ENCODE measurements at places on chromosomes 1 and 21. TPM values are rescaled to one million over a fixed set of nuclear protein-coding genes. Genes with fewer than 3 reads are reported as not detected.
A peak's percentile ranks its signal among the peaks of the same experiment; 100 is the strongest.

SZRD1 gene
- 94.9 TPM for polyA plus RNA-seq

GRCh38 chr1:51664421-51665240 is 47.7 kb downstream of the OSBPL9 start:
- DNase-seq = no peak

DNA sequence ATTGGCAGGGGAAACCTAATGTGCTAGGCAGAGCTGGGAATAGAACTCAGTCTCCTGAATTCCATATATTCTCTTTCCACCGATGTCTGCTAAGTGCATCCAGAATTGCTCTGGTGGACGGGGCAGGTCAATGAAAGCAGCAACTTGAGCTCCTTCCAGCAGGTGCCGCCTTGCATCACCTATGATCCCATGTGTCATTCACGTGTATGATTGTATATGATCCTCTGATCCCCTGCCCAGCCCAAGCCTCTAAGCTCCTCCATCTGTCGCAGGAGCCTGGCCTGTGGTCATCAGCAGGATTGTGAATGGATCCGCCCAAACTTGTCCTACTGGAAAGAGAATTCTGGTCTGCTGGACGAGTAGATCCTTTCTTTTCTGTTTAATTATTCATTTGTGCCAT is 13.1 kb downstream of the ACTA1 start:
- no peak for DNase-seq

DNA sequence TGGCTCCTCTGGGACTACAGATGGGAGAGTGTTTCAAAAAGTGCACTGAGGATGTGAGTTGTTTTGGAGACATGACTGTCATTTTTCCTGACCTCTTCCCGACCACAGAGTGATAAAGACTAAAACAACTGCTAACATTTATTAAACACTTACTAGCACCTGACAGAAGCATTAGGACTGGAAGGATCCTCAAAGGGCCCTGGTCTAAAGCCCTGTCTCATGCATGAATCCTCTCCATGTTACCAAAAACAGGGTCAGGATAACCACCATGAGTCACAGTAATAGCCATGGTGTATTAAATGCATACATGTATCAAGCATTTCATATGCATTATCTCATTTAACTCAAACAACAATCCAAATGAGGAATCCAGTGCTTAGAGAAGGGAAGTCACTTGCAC is 11.5 kb downstream of the CYB5RL start:
- DNase-seq = no peak

GRCh38 chr21:45228171-45228641 is 59.5 kb downstream of the POFUT2 start:
- DNase-seq = peak; percentile 96

ZNF683 gene
- polyA plus RNA-seq = not detected

DNA sequence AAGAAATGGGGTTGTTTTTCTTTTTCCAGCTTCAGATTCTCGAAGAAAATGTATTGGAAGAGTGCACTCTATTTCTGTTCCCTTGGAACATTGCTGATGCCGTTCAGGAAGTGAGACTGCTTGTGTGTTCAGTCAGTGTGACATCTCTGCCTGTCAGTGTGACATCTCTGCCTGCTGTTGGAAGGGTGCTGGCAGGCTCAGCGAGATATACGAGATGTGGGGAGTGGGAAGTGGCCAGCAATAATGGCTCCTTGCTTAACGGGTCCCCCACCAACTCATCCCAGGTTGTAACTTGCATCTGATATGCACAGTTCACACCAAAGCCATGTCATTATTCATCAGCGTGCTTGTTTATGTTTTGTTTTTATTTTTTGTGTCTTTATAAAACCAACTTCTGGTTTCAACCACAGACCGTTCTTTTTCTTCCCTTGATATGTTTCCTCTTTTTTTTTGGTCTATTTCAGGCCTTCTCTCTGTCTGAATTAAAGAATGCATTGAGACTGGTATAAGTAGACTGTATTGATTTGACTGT is 145.4 kb downstream of the GALNT2 start:
- DNase-seq = no peak

OLFML2B gene
- polyA plus RNA-seq = 3.5 TPM

DNA sequence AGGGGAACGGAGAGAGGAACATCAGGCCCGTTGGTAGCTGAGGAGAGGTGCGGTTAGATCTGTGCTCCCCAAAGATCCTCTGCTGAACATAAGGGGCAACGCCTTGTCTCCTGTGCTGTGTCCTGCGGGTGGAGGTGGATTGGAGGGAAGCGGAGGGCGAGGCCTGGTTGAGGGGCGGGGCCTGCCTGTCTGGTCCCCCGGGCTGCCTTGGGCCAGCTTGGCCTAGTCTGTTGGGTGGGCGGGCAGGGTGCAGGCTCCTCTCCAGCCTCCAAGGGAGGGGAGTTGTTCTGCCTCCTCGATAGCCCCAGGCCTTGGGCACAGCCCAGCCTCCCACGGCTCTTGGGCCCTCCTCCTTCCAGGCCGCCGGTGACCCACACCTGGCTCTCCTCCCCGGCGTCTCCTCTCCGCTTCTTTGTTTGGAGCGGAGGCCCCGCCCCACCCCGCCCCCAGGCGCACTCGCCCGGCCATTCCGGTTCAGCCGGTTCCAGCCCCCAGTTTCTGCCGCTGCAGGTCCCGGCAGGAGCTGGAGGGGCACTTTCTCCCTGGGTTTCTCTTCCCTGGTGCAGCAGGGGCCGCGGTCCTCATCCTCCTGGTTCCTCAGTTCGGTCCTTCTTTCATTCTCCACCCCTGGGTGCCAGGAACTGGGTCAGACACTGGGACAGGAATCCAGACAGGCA is 19.4 kb downstream of the PTPRF start:
- no peak for DNase-seq

GRCh38 chr21:41215856-41216408 is 48.0 kb downstream of the BACE2 start:
- DNase-seq = no peak

GRCh38 chr1:159803956-159804689 is 2.0 kb downstream of the FCRL6 start:
- DNase-seq = no peak

DNA sequence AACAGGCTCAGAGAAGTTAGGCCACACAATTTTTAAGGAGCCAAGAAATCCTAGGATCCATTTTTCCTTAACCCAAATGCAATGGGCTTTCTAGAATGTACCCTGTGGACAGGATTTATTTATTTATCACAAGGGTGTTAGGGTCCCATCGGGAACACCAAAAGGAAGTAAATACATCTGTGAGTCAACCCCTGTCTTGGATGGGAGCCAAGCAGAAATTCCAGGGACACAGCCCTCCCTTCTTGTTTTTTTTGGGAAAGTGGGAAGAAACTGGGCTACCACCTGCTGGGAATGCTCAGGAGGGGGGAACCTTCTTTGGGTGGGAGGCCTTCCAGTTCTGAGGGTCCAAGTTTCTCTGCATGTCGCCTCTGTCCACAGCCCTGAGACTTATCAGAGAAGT is 1.3 kb downstream of the CRNN start:
- DNase-seq = no peak

ERICH3 gene
- not detected for polyA plus RNA-seq

POU3F1 gene
- not detected for polyA plus RNA-seq

ITPKB gene
- 1.4 TPM for polyA plus RNA-seq

DNA sequence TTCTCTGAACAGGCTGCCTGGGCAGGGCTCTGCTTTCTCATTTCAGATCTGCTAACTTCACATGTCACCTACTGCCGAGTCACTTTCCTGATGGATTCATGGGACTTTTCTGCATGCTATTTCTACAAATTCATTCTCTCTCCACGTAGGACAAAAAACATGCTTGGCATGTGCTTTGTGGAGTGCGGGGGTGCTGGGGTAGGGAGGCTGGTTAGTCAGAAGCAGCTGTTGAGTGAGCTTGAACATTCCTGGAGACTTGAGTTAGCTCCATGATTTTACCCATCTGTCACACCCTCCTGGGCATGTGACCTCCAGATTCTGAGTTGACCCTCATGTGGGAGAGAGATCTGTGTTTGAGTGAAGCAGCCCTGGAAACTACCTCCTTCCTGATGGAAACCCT is 71.4 kb downstream of the UCK2 start:
- peak; percentile 99 for DNase-seq

B3GALT2 gene
- polyA plus RNA-seq = 1.5 TPM

- no peak for DNase-seq
Measured at GRCh38 chr1:224696021-224696420, 79.9 kb downstream of the CNIH3 start.

- no peak for DNase-seq
Measured at GRCh38 chr1:67285780-67286488, 21.7 kb upstream of the IL12RB2 start.

ZNF697 gene
- 3.2 TPM for polyA plus RNA-seq

- DNase-seq = no peak
Measured at GRCh38 chr1:231940116-231940515, 313.5 kb downstream of the DISC1 start.

PLEKHN1 gene
- 0.48 TPM for polyA plus RNA-seq

PRKCZ gene
- polyA plus RNA-seq = 2.3 TPM

- DNase-seq = no peak
Measured at GRCh38 chr21:41090981-41091380, 77.0 kb upstream of the BACE2 start.

DNA sequence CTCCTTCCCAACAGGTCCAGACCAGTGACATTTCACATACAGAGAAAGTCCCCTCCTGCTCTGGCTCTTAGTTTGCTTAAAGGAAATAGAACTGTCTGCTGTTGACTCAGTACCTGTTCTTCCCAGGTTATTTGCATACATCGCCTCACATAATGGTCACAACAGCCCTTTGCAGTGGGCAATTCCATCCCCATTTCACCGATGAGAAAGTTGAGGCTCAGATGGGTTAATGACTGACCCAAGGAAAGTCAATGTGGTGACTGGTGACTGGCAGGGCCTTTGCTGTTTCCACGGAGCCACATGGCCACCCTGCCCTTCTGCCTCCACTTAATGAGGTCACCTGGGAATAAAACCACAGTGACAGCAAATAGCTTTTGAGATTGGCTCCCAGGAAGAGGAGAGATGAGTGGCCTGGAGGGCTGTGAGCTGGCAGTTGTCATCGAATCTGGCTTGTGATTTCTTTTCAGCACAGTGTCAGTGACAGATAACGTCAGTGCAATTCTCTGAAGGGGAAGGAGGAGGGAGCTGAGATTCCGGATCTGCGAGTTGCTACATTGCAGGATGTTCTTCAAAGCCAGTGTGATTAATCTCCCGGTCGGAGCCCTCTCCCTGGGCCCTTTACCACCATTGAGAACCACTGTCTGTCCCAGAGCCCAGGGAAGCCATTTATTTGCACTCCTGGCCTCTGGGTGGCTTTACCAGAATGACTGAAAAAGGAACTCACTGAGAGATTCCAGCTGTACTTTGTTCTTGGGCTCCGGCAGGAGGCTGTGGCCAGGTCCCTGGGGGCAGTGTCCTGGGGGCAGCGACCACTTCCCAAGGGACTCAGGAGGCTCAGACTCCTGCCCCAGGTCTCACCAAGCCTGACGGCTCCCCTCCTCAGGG is 117.2 kb downstream of the CNIH3 start:
- no peak for DNase-seq

DNA sequence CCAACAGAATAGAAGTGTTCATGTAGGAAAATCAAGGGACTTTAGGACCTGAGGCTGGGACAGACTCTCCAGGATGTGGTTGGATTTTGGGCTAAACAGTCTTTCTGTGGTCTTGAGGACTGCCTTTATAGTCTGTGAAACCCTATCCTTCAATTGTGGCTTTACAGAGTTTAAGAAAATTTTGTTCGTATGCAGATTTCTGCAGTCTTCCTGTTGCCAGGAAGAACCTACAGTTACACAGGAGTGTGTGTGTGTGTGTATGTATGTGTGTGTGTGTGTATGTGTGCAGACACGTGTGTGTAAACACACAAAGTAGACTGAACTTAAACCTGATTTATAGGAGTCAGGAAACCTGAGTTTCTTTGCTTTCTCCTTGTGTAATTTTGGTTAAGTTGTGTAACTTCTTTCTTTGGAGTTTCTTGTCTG is 22.8 kb downstream of the NEK7 start:
- DNase-seq = no peak

DNA sequence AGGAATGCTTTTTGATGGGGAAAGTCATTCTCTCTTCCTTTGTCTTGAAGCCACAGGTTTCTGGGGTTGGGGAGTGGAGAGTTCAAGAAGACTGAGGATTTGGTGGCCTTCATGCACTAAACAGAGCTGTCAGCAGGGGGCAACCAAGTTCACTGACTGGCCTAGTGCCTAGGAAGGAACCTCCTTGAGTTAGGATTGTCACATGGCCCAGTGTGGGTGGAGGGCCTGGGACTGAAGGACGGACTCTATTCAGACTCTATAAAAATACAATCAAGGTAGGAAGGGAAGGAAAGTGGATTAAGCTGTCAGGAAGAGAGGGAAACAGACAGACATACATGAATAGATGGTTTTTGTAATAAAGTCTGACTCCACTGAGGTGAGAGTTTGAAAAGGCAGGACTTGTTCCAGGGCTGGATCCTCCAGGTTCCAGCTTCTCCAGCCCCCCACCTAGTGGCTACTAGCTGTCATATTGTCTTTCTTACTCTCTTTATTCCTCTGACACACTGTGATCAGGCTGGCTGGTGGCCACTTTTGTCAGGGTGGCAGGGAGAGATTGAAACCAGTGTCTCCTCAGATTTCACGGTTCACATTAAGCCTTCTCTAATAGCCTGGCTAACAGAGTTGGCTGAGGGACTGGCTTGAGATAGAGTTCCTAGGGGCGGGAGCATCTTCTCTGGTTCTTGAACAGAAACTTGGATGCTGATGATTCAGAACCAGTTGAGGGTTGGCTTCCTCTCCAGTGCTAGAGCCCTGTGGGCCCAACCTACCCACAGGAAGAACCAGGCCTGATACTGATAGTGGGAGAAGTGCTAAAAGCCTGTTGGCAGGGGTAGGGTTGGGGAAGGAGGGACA is 4.1 kb upstream of the SH3BGRL3 start:
- DNase-seq = peak; percentile 93

DNA sequence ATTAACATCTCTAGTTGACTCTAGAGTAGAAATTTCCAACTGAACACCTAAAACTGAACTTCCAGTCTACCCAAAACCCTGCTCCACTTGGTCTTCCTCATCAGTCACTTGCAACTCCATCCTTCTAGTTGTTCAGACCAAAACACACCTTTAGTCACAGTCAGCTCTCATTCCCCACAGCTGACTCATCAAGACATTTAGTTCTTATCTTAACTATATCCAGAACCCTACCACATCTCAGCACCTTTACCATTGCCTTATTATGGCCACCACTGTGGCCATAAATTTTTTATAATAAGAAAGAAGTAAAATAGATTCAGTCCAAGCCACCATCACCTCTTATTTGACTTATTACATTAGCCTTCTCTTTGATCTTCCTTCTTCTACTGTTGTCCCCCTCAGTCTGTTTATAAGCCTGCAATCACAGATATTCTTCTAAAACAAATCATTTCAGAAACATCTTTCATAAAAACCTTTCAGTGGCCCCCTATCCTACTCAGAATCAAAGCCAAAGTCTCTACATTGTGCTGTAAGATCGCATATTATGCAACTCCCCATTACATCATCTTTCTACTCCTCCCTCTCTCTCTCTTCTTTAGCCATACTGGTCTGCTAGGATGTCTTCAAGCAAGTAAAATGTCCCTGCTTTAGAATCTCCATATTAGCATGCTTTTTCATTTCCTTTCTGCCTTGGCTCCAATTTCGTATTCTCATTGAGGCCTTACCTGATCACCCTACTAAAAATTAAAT is 275.9 kb downstream of the LRRC40 start:
- DNase-seq = no peak

GNAT2 gene
- polyA plus RNA-seq = 0.15 TPM

CADM3 gene
- polyA plus RNA-seq = 0.07 TPM

- no peak for DNase-seq
Measured at GRCh38 chr1:190144650-190145049, 333.0 kb downstream of the BRINP3 start.

BARHL2 gene
- not detected for polyA plus RNA-seq

GRCh38 chr1:97834899-97835298 is 85.9 kb downstream of the DPYD start:
- DNase-seq = no peak

- DNase-seq = no peak
Measured at GRCh38 chr1:192786576-192786975, 22.3 kb upstream of the RGS2 start.

NTMT2 gene
- not detected for polyA plus RNA-seq
